ENCODE measurements at places on chromosomes 4 and X.

DNA sequence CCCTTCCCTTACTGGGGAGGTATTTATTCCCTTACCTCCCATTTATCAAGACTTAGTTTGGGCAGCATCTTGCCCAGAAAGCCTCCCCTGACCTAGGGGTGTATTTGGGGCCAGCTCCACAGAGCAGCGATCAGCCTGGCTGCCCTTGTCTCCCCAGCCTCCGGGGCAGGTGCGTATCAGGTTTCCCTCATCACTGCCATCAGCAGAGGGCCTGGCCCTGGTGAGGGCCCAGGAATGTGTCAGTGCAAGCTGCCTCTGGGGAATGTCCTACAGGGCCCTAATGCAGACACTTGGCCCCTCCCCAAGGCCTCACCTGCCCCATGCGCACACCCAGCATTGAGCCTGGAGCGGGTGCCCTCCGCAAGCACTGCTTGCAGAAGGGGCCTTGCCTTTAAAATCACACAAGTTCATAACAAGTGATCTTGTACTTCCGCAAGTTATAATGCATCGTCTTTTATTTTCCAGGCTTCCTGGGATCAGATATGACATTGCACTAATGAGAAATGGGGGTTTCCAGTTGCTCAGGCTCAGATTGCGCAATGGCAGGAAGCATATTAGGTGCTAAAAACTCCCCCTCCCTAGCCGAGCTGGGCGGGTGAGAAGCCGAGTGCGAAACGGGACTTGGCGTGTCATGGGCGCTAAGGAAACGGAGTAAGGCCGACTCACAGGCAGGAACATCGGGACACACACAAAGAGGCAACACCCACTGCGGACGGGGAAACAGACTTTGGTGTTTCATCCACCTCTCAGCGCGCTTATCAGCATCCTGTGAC lies 25.4 kb upstream of the AFAP1 start:
- DNase-seq: no peak

GRCh38 chr4:55364691-55365344 lies 18.8 kb downstream of the SRD5A3 start:
- DNase-seq: no peak

DNA sequence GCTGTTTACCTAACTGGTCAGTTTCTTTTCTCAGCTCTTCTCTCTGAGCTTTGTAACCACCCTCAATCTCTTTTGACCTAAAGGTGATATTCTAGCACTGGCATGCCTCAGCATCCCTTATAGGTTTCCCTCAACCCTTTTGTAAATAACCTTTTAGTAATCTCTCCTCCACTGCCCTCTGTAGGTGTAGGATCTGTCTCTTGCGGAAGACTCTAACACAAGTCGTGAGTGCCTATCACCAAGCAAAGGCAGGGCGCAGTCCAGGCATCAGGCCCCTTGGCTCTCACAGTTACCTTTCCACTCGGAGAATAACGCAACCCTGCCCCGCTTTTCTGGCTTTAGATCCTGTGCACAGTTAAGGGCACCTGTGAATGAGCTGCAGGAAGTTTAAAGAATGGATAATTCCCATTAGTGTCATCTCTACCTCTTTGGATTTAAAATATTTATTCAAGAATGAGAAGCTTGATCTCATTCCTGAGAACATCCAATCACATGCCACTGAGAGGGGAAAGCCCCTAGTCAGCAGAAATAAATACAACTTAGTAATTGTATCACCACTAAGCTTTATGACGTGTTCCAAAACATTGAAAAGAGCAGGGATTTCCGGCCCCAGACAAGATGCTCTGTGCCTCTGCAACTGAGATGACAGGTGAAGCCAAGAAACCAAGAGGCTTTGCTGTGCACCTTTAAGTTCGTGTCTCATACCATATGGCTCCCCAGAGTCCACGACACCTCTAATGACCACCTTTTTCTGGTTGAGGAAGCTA lies 58.8 kb downstream of the SPINK2 start:
- DNase-seq: no peak

DNA sequence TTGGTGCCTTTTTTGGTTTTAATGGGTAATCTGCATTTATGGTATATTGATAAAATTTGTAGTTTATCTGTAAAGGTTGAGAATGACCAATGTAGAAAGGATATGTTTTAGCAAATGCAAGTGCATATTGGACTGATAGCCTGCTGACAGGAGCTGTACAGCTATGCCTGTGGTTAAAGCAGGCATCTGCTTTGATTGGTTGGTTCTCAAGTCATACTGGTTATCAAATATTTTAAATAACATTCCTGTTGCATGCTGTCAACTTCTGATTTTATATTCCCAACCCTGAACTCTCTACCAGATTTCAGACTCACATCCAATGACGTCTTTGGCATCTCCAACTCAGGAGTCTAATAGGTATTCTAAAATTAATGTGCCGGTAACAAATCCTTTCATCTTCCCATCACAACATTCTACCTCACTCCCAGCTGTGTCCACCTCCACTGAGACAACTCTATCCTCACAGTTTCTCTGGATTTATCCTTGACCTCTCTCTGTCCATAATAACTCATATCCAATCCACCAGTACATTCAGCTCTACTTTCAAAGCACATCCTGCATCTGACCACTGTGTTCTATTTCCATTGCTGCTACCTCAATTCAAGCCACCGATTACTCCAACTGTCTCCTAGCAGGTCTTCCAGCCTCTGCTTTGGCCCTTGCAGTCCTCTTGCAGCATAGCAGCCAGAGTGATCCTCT lies 125.7 kb downstream of the CAMK2D start:
- no peak for DNase-seq

DNA sequence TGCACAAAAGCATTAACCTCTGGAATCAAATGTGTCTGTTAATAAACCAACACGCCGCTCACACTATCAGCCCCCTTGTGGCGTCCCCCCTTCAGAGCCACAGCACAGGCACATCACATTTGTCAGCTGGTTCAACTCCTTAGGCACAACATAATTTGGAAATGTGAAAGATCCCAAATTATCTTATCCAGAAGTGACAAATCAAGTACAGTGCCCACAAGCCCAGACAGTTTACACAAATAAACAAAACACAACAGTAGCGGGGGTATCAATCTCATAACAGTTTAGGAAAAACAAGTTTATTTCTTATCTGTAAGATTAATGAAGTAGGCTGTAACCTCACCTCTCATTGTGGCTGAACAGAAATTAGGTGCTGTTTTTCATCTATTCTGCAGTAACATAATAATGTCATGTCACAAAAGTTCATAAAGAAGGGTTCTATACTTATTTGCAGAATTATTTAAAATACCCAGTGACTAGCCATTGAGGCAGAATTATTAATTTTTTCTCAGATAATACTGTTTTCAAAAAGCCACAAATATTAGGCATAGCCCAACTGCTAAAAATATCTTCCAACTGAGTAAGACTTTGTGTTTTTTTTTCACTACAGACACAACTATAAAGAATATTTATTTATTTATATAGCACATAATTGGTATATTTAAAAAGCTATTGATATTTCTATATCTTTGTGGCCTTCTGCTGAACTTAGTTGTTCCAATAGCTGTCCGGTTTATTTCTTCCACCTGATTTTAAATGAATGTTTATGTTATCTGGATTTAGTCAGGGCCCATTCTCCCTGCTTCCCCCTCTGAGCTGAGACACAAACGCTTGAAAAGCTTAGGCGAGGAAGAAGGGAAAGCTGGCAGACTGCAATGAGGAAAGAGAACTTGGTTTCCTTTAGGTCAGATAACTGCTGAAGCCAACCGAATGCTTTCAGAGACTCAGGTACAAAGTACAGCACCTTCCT lies 214.7 kb downstream of the QDPR start:
- DNase-seq: no peak

DNA sequence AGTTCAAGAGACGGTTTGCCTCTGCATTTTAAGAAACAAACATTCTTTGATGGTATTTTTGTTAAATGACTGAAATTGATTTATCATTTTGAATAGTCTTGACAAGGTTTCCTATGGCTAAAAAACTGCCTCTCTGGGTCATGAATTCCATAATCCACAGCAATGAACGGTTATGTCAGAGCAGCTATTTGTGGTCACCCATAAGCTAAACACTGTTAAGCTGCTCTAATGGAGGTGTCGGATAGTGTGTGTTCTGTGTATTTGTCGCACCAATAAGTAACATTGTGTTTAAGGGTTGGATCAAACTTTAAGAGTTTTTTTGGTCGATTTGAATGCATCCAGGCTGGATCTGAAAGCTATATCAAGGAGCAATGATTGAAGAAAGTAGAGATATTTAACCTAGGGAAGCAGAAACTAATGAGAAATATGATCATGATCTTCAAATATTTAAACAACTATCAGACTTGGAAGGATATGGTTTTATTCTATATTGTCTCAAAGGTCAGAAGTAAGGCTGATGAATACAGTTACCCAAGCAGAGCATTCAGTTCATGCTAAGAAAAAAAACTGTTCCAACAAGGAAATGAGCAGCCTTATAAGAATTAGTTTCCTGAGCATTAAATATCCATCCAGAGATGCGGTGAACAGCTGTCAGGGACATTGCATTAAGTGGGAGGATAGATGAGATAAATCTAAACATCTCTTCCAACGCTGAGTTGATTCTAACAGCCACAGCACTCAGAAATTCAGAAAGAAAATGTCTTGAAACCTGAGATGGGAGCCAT lies 232.3 kb upstream of the RPS6KA3 start:
- no peak for DNase-seq

GRCh38 chrX:905848-906566 lies 275.4 kb downstream of the SHOX start:
- no peak for DNase-seq

DNA sequence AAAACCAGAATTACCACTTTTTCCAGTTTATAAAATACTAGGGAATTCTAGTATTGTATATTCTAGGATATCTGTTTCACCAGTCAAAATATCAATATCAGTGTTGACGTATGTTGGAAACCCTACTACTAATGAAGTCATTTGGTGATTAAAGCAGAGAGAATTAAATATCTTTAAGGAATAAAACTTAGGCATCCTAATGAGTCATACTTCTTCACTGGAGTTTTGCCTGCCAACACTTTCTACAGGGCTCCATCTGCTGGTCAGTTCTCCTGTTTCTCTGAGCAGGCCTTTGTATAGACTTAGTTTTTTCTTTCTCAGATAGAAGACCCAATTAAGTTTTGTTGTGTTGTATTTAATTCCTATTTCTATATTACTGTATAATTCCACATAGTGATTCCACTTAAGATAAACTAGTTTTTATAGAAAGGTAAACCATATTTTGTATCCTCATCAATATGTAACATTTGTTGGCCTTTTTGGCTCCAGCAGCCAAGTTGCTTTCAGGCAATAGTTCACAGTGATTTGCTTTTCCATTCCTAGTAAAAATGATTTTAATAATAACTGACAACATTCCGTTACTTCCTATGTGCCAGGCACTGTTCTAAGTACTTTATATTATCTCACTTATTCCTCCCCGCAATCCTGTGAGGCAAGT lies 3.5 kb downstream of the AP1AR start:
- DNase-seq: peak; percentile 70

- DNase-seq: peak; percentile 57
Measured at GRCh38 chr4:100189820-100190642, at the start of gene DDIT4L. Gene DDIT4L (minus strand): TSS chr4:100190468. CDS start chr4:100189983, 485 bp downstream.

- DNase-seq: peak; percentile 65
Measured at GRCh38 chrX:26649534-26649933, 433.6 kb downstream of the MAGEB5 start.

GRCh38 chr4:10121568-10122208 lies 5.1 kb upstream of the WDR1 start:
- no peak for DNase-seq

- peak; percentile 51 for DNase-seq
Measured at GRCh38 chrX:136146614-136147314, 569 bp upstream of the FHL1 start.

- DNase-seq: peak; percentile 23
Measured at GRCh38 chr4:174248407-174248806, 35.1 kb downstream of the FBXO8 start.

- no peak for DNase-seq
Measured at GRCh38 chr4:66298569-66298968, 628.3 kb upstream of the EPHA5 start.

DNA sequence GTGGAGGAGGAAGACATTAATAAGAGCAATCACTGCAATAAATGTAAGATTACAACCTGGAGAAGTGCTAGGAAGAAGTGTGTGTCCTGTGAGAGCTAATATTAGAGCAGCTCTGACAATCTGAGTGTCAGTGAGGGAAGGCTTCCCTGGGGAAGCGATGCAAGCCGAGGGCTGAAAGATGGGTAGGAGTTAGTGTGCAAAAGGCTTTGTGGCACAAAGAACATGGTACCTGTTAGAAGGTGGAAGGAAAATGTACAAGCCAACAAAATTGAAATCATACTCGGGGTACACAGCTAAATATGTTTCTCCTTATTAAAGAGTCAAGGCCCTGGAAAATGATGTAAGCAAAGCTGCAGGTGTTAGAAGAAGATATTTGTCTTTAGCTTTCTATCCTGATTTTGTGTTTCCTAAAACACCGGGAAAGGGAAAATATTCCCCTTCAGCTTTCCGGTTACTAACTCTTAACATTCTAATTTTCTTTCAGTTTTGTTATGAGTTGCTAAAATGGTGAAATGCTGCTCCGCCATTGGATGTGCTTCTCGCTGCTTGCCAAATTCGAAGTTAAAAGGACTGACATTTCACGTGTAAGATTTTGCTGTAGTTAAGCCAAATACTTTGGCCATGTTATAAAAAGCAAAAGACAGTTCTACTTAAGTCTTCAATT lies 808 bp downstream of the THAP6 start:
- DNase-seq: peak; percentile 41

DNA sequence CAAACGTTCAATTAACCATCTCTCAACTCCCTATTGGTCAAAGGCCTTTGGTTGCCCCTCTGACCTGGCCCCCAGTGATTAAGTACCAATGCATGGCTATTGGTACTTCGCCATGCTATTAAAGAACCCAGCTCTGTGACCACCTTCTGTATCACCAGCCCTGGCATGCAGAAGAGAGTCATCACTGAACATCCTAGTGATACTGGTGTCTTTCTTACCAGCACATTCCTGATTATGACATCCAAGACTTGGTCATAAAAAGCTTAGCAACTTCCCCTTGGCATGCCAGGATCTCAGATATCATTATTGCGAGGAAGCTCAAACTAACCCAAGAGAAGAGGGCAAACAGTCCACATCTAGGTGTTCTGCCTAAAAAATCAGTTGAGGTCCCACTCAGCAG lies 122.3 kb upstream of the OTUD4 start:
- no peak for DNase-seq

DNA sequence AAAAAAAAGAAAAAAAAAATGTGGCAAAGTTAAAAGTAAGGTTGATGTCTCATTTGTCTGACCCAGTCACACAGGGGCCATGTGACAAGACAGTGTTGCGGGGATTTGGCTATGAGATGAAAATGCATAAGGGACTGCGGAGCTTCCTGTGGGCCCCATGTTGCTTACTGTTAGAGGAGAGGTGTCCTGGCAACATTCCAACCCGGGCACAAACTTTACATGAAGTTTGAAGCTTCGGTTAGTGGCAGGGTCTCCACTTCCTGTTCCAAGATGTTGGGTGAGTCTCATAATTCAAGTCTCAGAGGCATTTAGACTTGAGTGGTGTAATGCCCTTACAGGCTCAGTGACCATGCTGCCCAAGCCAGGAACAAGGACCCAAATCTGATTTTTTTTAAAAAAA lies 111.3 kb downstream of the MAML3 start:
- DNase-seq: no peak

GRCh38 chr4:2408401-2408958 lies 10.0 kb downstream of the ZFYVE28 start:
- DNase-seq: peak; percentile 48
